ENCODE measurements at places on chromosomes 11 and 22.

GRCh38 chr22:44668190-44668885 is 33.7 kb upstream of the PRR5 start:
- DNase-seq: no peak

DNA sequence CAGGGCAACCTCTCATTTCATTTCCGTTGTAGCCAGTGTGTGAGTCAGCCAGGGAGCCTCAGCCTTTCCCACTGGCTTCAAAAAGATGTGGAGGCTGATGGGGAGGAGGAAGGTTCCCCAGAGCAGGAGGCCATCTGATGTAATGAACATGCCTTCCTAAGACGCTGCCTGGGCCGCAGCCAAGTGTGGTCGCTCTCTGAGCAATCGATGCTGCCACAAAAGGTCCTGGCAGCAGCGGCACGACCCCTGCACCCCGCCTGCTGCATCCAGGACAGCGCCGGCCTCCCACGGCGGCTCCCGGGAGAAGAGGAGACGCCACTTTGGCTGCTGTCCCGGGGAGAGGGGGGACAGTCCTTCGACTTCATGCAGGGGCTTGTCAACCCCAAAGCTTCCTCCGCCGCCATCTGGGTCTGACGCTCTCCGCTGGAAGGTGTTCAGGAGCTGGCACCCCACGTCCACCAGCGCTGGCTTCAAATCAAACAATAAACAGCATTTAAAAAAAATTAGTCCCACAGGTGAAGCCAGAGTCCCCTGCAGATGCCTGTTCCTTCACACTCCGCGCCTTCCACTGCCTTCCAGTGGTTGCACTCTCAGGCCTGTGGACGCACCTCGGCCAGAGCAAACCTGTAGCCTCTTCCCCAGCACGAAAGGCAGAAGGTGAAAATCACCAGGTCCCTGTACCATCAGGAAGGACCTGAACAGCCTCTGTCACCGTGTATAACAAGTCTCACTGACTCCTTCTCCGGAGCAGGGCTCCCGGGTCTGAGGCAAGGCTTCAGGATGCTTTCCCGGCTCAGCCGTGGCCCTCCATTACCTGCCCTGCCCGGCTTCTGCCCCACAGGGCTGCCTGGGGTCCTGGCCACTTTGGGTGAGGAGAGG is 930.7 kb downstream of the BRD1 start:
- no peak for DNase-seq

DNA sequence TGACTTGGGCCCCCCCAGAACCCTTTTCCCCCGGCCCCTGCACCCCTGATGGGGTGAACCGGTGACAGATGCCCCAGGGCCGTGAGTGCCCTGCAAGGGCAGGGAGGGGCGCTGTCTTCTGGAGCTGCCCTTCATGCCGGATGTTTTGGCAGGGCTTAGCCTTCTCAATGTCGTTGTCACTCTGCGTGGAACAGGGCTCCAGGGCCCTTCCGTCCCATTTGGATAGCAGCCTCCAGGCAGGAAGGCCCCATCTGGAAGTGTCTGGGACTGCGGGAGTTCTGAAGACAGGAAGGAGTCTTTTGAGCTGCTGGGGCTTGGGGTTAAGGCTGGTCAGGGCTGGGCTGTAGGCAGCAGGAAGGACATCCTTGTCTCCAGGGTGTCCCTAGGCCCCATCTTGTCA is 4.6 kb downstream of the FRMD8 start:
- no peak for DNase-seq

DNA sequence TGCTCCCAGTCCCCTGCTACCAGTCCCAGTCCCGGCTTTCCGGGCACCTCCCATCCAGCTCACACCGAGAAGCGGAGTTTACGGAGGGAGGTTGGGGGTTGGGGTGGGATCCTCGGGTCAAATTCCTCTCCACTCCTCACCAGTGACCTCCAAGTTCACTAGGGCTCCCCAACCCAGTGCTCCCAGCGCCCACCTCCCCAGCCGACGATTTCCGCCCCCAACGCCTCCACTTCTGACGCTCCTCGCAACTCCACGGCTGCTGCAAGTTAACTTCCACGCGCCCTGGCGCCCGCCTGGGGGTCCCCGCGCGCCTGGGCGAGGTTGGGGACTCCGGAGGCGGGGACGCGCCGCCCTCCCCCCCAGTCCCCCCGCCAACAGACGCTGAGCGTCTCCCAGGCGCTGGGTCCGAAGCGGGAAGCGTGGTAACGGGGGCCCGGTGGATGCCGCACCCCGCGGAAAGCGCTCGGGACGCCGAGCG is 526 bp downstream of the TPST2 start:
- no peak for DNase-seq

GRCh38 chr11:17558916-17559315 is 11.9 kb downstream of the OTOG start:
- DNase-seq: no peak

DNA sequence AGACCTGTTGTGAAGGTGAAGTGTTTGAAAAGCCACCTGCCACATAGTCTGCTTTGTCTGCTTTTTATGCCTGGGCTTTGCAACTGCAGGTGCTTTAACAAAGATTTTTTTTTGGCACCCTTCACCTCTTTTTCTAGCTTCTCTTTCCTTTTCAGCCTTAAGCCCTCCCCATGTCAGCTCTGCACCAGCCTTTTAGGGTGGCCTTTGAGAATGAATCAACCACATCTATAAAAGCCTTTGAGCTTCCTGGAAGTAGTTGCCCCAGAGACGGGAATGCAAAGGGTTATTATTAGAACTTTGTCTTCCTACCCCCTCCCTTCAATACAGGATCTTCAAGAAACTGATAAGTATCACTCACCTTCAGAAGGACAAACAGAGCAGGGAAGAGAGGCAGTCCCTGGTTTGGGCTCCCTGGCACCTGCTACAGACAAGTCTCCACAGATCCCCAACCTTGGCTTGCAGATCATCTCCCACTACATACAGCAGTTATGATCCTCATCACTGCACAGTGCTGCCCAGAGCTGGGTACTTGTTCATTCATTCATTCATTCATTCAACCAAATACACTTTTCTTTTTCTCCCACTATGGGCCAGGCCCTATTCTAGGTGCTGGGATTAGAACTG is 8.0 kb downstream of the PVALB start:
- DNase-seq: no peak

- DNase-seq: no peak
Observed at GRCh38 chr11:25628030-25628429, 703.9 kb upstream of the ANO3 start.

GRCh38 chr11:32527261-32528175 is 56.1 kb upstream of the EIF3M start:
- DNase-seq: no peak

DNA sequence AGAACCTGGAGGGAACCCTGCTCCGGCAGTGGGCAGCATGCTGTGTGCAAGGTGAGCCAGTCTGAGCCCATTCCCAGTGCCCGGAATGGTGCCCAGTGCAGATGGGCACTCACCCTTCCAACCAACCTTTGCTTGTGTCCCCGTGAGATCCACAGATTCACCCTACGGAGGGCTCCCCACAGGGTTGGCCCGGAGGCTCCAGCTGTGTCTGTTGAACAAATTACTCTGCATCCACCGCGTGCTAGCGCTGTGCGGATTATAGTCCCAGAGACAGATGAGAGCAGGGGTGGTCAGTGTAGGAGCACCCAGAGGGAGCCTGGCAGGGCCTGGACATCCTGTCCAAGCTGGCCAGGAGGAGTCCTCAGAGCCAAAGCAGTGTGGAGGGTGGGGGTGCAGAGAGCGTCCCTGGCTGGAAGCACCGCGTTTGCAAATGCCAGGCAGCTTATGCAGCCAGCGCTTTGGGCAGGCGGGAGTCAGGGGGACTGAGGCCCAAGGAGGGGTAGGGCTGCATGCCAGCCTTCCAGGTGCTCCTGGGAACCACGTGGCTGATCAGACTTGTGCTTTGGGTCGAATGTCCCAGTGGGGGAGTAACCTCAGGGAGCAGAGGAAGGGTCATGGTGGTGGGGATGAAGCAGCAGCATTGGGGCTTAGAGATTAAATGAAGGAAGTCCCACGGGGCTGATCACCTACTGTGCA is 80.5 kb downstream of the KCNQ1 start:
- DNase-seq: no peak

DNA sequence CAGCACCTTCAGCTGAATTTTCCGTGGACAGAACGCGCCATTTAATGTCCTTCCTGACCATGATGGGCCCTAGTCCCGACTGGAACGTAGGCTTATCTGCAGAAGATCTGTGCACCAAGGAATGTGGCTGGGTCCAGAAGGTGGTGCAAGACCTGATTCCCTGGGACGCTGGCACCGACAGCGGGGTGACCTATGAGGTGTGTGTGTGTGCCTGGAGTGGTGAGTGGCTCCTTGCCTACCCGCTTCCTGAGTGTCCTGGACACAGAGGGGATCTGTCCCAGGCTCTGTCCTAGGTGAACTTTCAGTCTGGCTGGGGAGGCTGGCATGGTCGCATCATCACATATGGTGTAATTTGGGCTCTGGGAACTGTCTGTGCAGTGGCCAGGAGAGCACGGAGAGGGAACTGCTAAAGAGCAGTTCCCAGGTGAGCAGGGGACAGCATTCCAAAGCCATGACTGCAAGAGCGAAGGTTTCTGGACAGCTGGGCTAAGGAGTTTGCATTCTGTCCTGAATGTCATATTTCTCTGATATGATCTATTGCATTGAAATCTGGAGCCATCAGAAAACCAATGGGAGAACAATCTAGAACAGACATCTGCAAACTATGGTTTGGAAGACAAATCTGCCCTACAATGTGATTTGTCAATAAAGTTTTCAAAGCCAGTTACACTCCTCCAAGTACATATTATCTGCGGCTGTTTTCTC is 104.3 kb downstream of the RRAS2 start:
- no peak for DNase-seq

- DNase-seq: no peak
Observed at GRCh38 chr22:17357688-17358087, 11.6 kb upstream of the CECR2 start.

GRCh38 chr11:12287009-12287373 is 90.4 kb upstream of the PARVA start:
- DNase-seq: no peak

GRCh38 chr11:121652971-121653370 is 200.2 kb upstream of the SORL1-AS1 start:
- DNase-seq: no peak

DNA sequence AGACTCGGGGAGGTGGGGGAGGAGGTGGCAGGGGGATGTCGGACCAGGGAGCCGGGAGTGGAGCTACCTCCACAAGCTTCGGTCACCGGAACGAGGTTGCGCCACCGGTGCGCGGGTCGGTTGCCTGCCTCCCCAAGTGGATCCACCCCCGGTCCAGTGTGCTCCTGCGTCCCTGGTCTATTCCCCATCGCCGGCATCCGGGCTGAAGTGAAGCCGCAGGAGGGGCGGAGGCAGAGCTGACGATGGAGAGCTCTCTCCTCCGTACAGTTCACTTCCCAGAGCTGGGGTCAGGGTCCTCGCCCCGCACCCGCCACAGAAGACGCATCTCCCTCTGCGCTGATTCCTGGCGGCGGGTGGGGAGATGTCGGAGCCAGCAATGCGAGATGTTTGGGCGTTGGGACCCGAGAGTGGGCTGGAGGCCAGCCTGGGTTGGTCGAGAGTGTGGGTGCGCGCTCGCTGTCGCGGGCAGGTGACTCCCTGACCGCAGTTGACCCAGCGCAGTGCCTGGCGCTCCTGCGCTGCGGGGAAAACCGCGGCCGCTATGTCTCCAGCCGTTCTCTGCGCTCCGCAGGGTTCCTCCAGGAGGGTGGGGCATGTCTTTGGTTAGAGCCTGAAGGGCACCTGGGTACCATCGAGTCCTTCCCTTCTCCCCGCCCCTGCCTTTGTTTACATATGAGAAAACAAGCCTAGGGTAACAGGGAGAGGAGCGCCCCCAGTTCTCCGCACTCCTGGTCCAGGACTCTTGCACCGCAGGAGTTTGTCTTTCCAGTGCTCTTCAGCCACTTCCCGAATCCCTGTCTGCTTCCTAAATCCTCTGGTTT is 1.7 kb downstream of the C11orf96 start:
- no peak for DNase-seq

- no peak for DNase-seq
Observed at GRCh38 chr11:84671325-84671999, 955.7 kb downstream of the DLG2 start.

GRCh38 chr11:76810151-76810853 is 27.1 kb downstream of the TSKU start:
- no peak for DNase-seq

- DNase-seq: no peak
Observed at GRCh38 chr11:115300660-115301428, 203.4 kb downstream of the CADM1 start.

DNA sequence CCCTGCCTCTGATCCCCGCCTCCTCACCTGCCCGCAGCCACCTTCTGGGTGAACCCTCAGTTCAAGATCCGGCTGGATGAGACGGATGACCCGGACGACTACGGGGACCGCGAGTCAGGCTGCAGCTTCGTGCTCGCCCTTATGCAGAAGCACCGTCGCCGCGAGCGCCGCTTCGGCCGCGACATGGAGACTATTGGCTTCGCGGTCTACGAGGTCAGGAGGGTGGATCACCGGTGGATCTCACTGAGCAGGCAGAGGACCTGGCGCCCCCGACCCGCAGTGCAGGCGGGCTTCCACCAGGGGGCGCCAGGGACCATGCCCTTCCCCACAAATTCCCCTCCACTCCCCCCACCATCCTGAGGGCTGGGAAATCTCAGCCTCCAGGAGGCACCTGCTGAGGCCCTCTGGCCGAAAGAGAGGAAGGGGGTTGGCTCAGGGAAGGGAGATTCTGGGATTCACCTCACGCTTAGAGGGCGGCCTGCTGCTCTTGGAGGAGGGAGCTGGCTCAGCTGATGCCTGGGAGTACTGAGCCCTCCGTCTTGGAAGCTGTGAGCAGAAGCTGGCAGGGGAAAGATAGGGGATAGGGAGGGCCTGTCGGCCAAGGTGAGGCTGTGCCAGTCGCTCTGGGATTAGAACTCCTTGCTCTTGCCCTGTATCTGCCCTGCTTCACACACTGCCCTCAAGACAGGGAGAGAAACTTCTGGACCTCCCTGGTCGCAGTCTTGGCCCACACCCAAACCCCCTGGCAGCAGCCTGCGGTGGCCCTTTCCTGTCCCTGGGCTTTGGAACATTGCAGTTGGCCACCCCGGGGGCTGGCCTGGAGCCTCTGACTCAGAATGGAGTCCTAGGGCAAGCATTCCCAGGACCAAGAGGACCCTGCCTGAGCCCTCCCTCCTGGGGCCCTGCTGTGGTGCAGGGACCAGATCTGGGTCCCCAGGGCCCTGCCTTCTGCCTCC is 23.2 kb downstream of the CAPN1 start:
- peak; percentile 71 for DNase-seq

- DNase-seq: no peak
Observed at GRCh38 chr11:118789501-118790356, 1.2 kb downstream of the DDX6 start.

- peak; percentile 99 for DNase-seq
Observed at GRCh38 chr11:133956650-133957633, at the start of gene IGSF9B. Gene IGSF9B, minus strand, starts transcription at chr11:133956968. Its CDS starts 214 bp downstream, at chr11:133956754.

Data from GM19239 (cell line).